ENCODE measurements at places on chromosomes 3 and 15.
A peak's percentile ranks its signal among the peaks of the same experiment; 100 is the strongest.

GRCh38 chr15:80507131-80507530, 102.9 kb downstream of the ARNT2 start:
- no peak for DNase-seq

DNA sequence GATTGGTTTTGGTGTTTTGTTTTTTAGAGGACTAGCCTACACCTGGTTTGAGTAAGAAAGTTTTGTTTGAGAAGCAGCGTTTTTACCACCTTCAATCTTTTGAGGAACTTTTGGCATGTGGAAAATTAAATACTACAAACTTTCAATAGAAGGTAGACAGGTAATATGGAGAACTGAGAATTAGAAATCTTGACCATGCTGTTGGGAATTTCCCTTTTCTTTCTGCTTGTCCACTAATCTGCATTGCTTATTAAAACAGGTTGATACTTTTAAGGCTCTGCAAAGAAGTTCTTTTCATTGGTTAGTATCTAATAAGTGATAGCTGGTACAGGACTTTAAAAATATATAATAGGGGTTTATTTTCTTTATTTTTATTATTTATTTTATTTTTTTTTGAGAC, 31.9 kb downstream of the UBE2E1 start:
- no peak for DNase-seq

GRCh38 chr3:186070550-186070949, 38.3 kb downstream of the ETV5 start:
- no peak for DNase-seq

DNA sequence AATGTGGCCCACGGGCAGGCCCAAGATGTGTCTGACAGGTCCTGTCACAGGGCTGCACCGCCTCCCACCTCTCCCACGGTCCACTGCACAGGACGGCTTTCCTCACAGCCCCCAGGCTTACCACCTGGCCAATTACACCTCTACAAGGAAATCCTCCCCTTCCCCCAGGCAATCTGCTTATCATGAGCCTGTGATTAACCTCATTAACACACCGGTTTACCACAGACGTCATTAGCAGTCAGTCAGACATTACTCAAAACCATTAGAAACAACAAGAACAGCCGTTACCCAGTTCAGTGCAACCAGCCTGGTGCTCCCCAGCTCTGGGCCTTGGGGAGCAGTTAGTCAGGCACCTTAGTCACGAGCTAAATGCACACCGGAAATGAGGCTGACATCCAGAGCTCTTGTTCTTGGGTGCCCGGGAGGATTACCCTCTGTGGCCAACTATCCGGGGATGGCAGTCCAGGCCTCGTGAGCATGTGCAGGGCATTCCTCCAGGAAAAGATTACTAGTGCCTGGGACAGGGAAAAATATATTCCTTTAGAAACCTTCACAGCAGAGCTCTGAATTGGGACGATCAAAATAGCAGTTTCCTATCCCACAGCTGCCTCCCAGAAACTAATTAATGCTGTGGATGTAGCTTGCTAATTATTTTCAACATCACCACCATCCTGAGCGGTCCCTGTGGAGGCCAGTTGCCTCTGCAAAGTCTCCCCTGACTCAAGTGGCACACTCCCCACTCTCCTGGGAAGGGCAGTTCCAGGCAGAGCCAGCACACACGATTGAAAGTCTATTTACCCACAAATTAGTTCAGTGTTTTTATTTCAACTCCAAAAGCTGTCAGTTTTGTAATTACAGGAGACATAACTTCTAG, 117.4 kb upstream of the ZBED2 start:
- peak; percentile 91 for DNase-seq

DNA sequence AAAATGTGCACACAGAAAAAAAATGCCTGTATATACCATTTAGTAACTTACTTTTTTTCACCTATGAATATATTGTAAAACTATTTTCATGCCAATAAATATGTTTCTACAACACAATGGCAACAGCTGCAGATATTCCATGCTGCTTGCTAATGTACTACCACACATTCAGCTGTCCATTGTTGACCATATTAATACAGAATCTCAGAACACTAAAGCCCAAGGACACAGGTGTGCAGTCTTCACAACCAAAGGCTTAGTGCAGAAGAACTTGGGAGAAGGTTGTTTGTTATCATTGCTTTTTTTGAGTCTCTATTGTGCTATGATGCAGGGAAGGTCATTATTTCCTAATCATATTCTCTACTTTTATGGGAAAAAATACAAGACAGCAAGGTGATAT, 79.6 kb downstream of the DIPK2A start:
- no peak for DNase-seq

- peak; percentile 71 for DNase-seq
Observed at GRCh38 chr3:9970020-9970652, 16.5 kb downstream of the EMC3 start.

DNA sequence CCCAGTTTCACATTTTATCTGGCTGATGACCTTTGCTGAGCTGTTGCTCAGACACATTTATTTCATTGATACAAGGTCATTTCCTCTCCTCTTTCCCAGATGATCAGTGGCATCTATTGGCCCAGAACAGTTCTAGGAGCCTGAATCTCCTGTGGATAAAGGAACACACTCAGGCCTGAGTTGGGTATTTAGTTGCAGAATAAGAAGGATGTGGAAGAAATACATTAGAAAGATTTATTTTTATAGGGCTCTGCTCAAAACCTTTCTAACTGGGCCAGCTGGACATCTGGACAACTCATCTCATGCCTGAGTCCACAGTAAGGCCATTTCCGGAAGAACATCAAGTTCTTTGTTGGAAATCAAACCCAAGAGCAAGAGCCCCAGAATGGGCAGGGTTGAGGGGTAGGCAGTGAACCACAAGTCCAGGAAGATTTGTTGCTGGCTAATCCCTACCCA, 19.7 kb upstream of the MFGE8 start:
- no peak for DNase-seq

- no peak for DNase-seq
Observed at GRCh38 chr15:70348226-70348543, 250.5 kb upstream of the TLE3 start.

DNA sequence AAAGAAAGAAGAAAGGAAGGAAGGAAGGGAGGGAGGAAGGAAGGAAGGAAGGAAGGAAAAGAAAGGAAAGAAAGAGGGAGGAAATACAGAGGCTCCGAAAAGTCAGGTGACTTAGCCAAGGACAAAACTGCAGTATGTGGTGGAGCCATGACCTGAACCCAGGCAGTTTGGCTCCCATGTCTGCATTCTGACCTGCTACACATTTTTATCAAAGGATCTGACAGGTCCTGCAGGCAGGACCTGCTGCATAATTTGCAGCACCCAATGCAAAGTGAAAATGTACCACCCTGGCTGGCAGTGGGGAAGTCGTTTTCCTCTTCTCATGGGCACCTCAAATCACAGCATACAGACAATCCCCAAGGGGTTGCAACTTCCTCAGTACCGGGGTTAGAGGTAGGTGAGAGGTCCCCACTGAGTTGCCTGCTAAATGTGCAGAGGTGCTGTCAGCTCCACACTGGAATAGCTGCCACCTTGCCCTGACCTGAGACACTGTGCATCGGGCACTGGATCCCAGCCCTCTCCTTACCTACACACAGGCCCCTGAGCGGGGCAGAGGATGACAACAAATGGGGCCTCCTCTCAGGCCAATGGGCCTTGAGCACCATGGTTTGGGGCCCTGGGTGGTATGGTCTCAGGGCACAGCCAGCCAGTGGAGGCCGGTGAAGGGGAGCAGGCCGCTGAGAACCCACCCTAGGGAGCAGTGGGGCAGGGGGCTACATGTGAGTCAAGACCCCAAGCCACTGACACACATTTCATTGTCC, 175.1 kb downstream of the SHQ1 start:
- no peak for DNase-seq

DNA sequence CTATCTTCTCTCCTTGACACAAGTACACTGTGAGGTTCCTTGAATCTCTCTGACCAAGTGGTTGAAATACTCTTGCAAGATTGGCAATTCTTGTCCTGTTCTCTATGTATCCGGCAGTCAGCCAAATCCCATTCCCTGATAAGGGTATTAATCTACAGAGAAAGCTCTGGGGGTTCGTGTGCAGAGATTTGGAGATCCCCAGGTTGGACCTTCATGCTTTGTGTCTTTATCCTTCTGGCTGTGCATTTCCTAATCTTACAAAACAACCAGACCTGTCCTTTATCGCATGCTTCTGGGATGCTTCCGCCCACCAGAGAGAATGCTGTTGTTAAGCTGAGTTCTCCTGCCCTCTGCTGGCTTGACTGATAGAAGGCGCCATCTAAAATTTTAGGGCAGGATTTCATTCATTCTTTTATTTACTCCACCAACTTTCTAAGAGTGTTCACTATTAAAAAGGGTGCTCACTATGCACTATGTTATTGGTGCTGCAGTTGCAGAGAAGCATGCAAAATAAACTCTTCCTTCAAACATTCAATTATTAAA, 8.6 kb upstream of the SST start:
- peak; percentile 69 for DNase-seq

GRCh38 chr15:68417897-68418296, 14.1 kb downstream of the ITGA11 start:
- DNase-seq: no peak

- peak; percentile 4 for DNase-seq
Observed at GRCh38 chr15:75456710-75457109, 5.2 kb upstream of the SIN3A start.

DNA sequence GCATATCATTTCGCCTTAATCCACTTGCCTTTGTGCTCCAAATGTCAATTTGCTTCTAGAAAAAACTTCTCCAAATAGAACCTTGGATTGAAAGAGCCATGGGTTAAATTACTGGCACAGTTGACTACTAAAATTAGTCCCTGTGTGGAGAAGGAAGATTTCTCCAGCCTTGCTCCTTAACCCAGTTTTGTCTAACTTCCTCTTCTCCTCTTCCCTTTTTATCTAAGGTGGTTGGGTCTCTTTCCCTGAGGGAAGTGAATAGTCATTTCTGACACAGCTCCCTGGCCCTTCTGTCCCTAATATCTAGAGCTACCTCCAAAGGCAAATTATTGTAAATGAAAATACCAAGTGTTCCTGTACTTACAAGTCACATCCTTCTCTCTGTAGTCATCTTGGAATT, 527.9 kb upstream of the TBL1XR1 start:
- DNase-seq: no peak

DNA sequence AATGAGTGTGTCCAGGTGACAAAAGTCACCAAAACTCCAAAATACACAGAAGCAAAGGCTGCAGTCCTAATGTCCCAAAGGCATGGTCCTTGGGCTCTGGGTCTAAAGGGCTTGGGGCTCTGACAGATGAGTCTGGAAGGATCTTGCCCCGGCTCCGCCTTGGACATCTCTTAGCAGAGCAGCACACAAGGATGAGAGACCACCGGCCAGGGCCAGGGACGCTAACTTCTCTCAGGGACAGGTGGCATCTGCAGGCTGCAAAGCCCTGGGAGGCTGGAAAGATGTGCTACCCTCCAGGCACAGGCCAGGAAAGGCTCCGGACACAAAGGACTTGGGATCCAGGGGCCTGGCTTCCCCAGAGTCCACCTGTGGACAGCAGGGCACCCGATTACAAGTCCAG, 14.1 kb upstream of the SHISA5 start:
- DNase-seq: no peak

DNA sequence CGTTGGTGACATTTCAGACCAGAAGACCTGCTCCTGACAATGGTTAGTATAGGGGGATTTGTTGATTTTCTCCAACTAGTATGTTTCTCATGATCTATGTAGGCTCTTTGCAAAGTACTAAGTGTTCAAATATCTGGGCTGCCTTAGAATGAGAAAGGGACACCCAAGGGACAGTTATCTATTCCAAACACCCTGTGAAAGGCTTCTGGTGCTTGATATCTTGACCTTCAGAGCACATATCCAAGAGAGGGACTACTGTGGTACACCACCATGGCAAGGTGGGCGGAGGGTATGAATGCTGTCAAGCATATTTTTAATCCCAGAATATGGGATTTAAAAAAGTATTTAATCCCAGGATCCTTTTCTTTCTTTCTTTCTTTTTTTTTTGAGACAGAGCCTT, 1.1 kb downstream of the FANCD2OS start:
- DNase-seq: no peak

DNA sequence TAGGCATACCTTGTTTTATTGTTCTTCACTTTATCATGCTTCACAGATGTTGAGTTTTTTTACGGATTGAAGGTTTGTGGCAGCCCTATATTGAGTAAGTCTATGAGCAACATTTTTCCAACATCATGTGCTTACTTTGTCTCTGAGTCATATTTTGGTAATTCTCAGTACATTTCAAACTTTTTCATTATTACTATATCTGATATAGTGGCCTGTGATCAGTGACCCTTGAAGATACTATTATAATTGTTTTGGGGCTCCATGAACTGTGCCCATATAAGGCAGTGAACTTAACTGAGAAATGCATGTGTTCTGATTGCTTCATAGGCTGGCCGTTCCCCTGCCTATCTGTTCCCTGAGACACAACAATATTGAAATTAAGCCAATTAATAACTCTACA, 42.8 kb upstream of the NSMCE3 start:
- DNase-seq: peak; percentile 65

DNA sequence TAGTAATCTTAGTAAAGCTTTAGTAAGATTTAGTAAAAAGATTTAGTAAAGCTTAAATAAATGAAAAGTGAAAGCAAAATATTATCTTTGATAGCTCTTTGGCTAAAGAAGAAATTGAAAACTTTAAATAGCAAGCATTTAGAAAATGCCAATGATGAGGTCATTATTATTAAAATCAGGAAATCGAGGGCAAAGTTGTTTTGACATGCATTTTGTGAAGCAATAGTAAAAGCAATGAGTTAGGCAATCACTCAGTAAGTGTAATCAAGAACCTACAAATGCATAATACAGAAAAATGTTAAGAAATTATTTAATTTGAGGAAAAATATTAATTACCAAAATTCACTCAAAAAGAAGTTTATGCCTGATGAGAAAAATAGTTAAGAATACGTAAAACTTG, 280.3 kb upstream of the MME start:
- DNase-seq: no peak

DNA sequence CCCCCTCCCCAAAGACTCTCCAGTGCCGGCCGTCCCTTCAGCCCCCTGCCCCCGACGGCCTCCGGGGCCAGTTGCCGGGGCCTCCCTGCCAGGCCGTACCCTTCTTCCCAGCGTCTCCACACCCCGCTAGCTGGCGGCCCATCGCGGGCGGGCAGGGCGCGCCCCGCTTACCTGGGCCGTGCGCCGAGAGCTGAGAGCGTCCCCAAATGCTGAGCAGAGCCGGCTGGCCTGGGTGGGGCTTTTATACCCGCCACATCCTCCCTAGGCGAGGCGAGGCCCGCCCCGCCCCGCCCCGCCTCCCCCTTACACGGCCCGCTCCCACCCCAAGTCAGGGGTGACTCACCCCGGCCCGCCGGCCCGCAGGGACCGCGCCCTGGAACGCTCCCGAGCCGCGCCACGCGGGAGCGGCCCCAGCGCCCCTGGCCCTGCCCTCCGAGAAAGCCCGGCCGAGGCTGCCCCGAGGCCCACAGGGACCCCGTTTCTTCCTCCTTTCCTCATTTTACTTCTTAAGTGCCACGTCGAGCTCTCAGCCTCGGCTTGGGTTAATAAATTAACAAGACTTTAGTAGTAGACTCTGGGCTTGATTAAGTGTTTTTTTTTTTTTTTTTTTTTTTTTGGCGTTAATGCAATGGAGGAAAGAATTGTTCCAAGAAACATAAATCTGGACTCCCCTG, at the start of gene ANXA2:
ANXA2 (minus strand) TSS at position 215 of the 674 bp plus-strand sequence. CDS start 11,911 bp downstream, outside the sequence.
- DNase-seq: peak; percentile 94

- no peak for DNase-seq
Observed at GRCh38 chr15:22892333-22892732, 53.9 kb downstream of the NIPA2 start.

- no peak for DNase-seq
Observed at GRCh38 chr3:88311826-88312225, 162.1 kb downstream of the C3orf38 start.
